ENCODE measurements at places on chromosomes 1 and 21.

- DNase-seq: no peak
These were observed 293.6 kb downstream of the HLX start for GRCh38 chr1:221172841-221173240.

- DNase-seq: no peak
These were observed 33.1 kb downstream of the KCNJ15 start for GRCh38 chr21:38289705-38290485.

DNA sequence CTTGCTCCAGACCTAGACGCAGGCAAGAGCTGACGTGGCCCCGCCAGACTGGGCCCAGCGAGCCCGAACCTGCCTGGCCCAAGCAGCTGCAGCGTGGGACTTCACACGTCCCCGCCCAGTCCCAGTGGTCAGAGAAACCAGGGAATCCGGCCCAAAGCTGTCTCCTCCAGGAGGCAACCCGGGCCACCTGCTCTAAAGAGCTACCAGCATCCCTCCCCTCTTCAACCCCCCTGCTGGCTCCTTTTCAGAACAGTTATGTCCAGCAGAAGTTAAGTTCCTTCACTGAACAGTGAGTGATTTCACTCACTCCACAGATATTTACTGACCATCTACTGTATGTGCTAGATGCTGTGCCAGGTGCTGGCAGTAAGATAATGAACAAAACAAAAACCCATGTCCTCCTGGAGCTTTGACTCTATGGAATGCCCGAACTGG is 2.1 kb upstream of the EFNA1 start:
- no peak for DNase-seq

DNA sequence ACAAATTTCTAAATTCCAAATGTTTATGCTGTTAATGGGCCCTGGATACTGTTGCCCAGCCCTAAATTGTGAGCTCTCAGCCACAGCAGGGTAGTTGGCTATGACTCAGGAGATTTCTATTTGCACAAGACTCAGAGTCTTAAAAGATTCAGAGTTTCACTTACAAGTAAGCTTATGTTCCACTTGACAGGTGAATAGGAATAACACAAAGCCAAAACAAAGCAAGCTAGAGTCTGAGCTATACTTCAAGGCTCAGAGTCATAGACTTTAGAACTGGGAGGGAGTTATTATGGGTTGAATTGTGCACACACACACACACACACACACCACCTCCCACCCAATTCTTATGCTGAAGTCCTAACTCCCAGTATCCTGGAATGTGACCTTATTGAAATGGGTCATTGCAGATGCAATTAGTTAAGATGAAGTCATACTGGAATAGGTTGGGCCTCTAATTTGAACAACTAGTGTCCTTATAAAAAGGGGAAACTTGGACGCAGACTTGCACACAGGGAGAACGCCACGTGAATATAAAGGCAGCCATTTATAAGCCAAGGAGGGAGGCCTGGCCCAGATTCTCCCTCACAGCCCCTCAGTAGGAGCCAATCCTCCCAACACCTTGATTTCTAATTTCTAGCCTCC is 30.2 kb downstream of the PRDX6 start:
- DNase-seq: no peak

- no peak for DNase-seq
These were observed 10.6 kb upstream of the RRP15 start for GRCh38 chr1:218274511-218274910.
